ENCODE measurements at places on chromosomes 3 and 15.

- DNase-seq = no peak
Observed at GRCh38 chr15:26781816-26782215, 8.9 kb upstream of the GABRB3 start.

- no peak for DNase-seq
Observed at GRCh38 chr3:154143873-154144272, 22.7 kb downstream of the ARHGEF26 start.

GRCh38 chr3:28449398-28449797, 100.8 kb upstream of the AZI2 start:
- no peak for DNase-seq

DNA sequence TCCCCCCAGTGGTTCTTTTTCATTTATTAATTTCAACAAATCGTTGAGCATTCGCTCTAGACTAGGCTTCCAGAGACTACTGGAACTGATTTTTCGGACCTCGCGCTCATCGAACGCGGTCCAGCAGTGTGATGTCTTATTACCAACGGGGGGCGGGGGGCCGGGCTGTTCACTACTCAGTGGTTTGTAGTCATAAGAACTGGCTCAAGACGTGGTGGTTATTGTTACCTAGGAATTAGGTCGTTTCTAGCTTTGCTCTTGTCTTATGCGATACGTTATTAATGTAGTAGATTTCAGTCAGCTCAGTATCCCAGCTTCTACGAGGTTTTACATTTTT, 858 bp downstream of the RBM5 start:
- DNase-seq = no peak

DNA sequence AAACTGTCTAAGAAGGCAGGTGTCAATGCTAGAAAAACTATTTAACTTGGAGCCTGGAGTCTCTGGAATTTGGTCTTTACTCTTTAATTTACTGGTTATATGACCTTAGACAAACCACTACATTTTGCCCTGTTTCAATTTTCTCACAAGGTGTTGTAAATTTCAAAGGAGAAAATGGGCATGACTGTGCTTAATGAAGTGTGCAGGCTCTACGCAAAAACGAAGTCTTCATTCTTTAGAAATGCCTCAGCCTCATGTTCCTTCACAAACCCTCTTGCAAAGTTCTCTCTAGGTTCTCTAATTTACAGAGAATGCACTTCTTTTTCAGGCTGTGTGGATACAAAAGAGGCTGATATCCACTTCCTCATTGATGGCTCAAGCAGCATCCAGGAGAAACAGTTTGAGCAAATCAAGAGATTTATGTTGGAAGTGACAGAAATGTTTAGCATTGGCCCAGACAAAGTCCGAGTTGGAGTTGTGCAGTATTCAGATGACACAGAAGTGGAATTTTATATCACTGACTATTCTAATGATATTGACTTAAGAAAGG, 39.1 kb downstream of the COL6A5 start:
- no peak for DNase-seq

DNA sequence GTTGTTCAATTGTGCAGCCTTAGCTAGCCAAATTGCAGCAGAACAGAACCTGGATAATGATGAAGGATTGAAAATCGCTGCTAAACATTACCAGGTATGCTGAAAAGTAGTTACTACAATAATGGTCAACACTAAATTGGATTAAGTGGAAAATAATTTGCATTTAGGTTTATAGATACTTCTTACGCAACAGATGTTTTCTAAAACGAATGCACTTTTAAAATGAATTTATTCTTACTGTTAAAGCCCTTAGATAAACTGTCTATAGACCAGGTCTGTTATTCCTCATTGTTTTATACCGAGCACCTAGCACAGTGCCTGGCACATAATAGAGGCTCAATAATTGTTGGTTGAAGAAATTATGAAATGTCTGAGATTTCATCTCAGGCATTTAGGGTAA, 23.6 kb downstream of the PDCD6IP start:
- DNase-seq = no peak

- peak; percentile 68 for DNase-seq
Observed at GRCh38 chr3:69288161-69288895, 97.6 kb downstream of the FRMD4B start.

DNA sequence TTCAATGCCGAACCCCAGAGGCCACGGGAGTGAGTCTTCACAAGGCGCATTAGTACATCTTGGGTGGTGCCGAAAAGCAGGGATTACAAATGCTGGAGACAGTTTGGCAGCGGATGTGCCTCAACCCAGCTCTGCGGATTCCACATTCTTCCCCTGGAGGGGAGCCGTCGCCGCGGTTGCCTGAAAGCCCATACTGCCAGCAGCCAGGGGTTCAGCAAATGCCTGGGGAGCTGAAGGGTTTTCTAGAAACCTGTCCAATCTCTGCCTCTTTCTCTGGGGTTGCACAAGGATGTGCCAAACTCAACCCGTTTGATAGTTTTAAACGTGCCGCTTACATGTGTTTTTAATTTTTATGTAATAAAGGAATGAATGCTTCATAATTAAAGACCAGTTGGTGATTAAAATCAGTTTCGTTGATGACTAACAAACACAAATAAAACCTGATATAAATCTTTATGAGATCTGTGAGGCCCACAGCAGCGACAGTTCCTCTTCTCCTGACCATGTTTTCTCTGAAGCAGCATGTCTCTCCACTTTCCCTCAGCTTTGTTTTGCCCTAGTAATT, 74.6 kb upstream of the LEKR1 start:
- DNase-seq = no peak

- no peak for DNase-seq
Observed at GRCh38 chr3:11074011-11074410, 80.3 kb upstream of the HRH1 start.

DNA sequence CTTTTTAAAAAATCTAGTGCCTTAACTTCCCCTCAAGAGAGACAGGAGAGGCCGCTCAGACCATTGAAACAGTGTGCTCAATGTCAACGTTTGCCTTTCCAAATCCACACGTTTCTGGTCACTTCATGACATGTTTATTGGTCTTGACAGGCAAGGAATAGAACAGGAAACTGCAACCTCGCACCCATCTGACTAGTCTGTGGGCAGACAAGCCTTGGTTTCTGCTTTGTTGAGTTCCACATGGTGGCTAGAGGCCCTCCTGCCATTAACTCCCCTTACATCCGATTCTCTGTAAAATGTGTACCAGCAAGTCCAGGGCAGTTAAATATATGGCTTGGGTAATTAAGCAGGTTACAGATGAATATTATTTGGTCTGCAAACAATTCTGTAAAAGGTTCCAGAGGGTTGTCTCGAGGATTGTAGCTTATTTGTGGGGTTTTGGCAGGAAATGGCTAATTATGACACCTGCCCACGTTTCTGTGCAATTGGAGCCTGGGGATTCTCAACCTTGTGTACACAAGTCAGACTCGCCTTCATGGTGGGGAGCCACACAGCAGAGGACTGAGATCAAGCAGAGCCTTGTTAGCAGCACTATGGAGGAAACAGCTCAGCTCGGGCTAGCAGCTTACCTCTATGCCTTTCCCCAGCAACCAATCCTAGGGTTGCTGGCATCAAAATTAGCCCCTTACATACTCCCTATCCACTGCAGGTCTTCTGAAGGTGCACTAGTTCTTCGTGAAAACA, 317.5 kb upstream of the IGF1R start:
- DNase-seq = no peak

GRCh38 chr3:194257916-194258668, 93.0 kb downstream of the CPN2 start:
- no peak for DNase-seq

GRCh38 chr3:65004306-65004705, 316.5 kb upstream of the ADAMTS9 start:
- no peak for DNase-seq

- peak; percentile 10 for DNase-seq
Observed at GRCh38 chr3:136250903-136251460, 842 bp downstream of the PCCB start.

DNA sequence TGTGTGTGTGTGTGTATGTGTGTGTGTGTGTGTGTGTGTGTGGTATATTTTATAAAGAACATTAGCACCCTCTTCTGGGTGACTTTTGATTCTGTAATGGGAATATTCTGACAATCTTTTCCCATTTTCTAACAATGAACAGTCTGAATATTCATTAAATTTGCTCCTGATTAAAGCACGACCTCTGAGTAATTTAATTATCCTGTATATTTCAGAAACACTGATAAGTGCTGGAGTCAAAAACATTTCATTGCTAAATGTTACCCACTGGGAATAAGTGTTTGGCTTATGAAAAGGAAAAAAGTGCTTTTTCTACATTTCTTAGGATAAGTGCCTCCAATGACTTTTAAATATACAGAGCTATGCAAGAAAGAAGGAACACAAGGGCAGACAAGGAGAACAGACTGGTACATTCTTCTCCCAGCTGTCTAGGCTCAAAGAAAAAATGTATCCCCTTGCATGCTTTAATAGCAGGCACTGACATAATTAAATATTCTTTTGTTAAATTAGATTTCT, 32.3 kb upstream of the SYNPR start:
- DNase-seq = no peak

DNA sequence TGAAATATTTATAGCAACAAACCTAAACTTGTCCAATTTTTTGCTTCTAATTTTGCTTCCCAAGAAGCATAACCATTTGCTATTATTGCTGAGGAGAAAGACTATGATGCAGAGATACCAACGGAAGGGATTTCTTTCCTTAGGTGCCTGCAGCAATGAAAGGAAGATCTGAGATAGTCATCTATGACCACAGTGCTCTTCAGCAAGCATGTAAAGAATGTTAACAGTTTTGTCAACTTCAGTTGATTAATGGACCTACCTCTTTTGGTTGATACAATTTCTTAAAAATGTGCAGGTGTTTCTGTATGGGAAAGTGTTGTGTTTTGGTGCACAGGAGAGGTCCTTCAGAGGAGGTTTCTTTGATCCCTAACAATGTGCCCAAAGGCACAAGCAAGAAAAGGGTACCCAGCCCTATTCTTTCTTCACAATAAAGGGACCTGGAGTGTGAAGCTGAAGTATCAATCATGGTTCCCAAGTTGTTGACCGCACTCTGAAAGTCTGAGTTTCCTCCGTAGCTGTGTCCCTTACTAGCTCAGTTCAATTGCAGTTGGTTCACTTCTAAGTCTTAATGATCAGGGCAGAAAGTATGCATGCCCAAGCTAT, 307.7 kb upstream of the KCNH8 start:
- no peak for DNase-seq

GRCh38 chr3:145951441-145951840, 209.5 kb downstream of the PLOD2 start:
- no peak for DNase-seq

DNA sequence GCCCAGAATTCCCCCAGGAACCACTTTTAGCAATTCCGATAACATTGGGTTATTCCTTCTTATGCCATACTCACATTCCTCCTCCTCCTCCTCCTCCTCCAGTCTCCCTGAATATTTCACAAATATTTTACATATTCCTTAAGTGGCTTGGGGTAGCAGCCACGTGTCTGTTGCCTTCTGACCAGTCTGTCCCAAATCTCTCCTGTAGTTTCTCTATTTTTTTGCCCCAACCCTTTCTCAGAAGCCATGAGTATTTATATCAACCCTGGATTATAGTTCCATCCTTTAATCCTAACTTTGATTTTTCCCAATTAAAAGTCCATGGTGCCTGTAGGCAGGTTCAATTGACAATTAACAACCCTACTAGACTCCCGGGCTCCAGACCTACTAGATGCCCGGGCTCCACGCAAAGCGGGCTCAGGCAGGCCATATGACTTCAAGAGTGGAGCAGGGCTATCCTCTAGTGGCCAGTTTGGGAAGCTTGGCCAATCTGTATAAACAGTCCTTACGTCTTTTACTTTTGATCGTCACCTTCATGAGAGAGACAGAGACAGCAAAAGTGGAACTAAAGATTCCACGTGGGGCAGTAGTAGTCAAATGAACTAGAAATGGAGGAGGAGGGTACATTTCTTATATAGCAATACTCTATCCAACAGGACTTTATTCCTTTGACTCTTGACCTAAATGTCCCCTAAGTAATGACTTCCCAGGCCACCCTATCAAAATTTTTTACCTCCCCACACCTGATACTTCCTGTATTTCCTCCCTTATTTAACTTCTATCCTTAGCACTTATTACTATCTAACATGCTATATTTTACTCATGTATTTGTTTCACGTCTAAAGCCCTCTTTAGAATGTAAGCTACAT, 69.7 kb downstream of the USF3 start:
- DNase-seq = peak; percentile 3

GRCh38 chr3:68802111-68802870, 130.1 kb downstream of the TAFA4 start:
- no peak for DNase-seq

DNA sequence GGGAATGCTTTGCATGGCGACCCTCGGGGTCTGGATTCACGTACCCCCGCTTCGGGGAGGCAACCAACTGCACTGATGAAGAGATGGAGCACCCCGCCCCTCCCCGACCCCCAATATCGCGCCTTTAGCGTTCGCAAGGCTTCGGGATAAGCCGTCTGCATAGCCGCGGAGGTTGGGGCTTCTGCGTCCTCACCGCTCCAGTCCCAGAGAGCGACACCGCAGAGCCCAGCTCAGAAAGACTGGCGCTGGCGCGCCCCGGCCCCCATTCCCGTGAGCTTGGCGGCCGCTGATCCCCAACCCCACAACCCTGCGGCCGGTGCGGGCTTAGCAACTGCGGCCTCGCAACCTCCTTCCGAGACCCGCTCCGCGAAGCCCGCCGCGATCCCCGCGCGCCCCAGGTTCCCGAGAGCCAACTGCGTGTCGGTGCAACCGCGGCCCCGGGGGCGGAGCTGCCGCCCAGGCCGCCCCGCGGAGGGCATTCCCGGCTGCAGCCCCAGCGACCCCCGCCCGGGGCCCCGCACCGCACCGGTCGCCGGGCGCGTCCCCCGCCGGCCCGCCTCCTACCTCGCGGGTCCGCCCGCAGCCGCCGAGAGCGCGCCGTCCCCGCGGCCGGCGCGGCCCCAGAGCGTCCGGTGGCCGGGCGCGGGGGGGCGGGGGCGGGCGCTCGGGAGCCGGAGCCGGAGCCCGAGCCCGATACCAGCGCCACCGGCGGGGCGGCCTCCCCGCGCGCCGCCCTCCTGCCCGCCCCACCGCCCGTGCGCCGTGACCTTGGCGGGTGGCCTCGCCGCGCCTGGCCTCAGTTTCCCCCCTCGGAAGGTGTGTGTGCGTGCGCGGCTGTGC, 79.5 kb downstream of the IQSEC1 start:
- DNase-seq = no peak

Data from stimulated activated CD4-positive, alpha-beta T cell treated with anti-CD3 and anti-CD28 coated beads, Interleukin-12 subunit alpha, Interleukin-12 subunit beta, amount 100 ng/mL, for 48 hours (primary cell).